Spleen (tissue), 13 donors: ENCODE measurements at places on chromosomes 7 and 10. TPM values are rescaled to one million over a fixed set of nuclear protein-coding genes. Genes with fewer than 3 reads are reported as not detected.

UTF1 gene
- 0.54 TPM for total RNA-seq

NFE2L3 gene
- total RNA-seq = 6.2 TPM

UNCX gene
- not detected for total RNA-seq

SFXN3 gene
- 44.3 TPM for total RNA-seq

LRRC18 gene
- not detected for total RNA-seq

SFXN2 gene
- total RNA-seq = 9.5 TPM

LLCFC1 gene
- not detected for total RNA-seq

DLG5 gene
- total RNA-seq = 9.6 TPM

CRTAC1 gene
- 0.74 TPM for total RNA-seq

C10orf67 gene
- total RNA-seq = 0.17 TPM

FBXL13 gene
- total RNA-seq = 6.6 TPM

TIMM23 gene
- 32.1 TPM for total RNA-seq

CELF2 gene
- total RNA-seq = 106 TPM

BLNK gene
- 81.6 TPM for total RNA-seq

RARRES2 gene
- total RNA-seq = 67.5 TPM

AKR1D1 gene
- not detected for total RNA-seq
